ENCODE measurements at places on chromosomes 2 and 18.

GRCh38 chr2:45605116-45605515 is 6.0 kb downstream of the SRBD1 start:
- no peak for DNase-seq

DNA sequence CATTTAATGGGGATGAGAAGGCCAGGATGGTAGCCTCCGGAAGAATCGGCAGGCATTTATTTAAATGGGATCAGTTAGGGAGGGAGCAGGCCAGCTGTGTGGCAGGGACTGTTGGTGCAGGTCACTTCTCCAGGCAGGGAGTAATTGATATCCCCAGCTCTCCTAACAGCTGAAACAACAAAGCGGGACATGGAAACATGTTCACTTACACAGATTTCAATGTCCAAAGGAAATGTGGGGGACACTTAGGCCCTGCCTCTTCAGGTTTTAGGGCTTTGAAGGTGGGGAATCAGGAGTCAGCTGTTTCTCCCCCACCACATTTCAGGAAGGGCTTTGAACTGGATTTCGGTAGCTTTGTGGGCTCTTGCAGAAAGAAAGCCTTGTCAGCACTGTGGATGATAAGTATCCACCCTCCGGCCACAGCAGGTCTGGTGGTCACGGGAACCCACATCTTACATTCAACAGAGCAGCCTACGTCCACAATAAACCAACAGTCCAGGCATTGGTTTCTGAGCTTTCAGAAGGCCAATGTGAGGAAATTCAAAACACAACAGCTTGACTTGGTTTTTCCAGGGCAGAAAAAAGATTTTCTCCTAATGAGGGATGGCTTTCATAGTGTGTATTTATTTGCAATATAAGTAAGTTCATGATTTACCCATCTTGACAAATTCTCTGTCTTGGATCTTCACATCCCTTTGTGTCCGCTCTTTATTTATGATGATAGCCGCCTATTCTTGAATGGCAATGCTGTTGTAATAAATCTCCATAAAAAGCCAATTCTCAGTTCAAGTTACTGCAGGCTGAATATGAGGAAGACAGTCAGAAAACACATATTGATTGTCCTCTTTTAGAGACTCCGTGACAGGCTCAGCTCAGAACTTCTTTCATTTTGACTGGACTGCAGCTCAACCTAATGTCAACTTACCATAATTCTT is 96.6 kb upstream of the NRP2 start:
- no peak for DNase-seq

DNA sequence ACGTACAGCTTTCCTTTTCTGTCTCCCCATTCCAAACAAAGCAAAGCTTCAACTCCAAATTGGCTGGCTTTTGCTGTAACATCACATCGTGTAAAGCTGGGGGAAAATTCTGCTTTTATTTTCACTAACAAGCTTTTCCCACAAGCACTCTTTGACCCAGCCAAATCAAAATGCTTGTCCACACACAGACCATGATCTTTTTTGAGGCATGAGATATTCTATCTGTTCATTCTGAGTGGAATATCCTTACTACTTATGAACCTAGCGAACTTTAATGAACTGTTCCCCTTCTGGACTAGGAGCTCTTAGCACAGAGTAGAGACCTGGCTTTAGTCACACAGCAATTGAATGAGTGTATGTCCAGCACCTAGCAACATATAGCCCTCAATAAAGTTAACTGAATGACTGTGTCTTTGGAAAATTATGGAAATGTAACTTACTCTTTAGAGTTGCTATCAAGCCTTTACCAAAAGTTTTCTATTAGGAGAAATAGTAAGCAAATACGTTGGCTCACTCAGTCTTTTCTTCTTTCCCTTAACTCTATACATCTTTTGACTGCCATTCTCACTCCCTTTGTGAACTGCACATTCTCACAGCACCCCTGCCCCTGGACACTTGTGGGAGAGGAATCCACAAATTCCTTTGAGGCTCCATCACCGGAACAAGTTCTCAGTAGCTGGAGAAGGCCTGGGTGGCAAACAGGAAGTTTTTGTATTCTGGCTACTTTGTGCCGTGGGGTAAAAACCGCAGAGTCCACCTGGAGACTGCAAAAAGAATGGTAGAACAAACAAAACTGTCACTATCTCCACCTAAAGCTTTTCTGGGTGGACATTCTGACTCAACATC is 1.3 kb upstream of the UBE2E3 start:
- DNase-seq, result no peak

DNA sequence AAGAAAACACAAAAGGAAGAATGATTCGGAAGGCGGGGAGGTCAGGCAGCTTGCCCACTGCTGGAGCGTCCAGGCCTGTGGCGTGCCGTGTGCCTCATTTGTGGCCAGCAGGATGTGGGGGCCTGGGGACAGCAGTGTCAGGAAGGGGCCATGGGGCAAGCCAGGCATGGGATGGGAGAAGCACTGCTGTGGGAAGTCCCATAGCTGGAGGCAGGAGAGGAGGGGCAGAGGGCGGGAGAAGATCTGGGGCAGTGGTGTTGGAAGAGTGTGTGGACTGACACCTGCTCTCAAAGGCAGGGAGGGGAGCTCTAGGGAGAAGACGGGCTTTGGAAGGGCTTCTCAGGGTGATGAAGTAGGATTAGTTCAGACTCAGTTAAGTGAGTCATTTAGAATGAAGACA is 133.7 kb downstream of the ACOXL start:
- no peak for DNase-seq

- no peak for DNase-seq
Measured at GRCh38 chr2:239440511-239440959, 39.7 kb upstream of the HDAC4 start.

DNA sequence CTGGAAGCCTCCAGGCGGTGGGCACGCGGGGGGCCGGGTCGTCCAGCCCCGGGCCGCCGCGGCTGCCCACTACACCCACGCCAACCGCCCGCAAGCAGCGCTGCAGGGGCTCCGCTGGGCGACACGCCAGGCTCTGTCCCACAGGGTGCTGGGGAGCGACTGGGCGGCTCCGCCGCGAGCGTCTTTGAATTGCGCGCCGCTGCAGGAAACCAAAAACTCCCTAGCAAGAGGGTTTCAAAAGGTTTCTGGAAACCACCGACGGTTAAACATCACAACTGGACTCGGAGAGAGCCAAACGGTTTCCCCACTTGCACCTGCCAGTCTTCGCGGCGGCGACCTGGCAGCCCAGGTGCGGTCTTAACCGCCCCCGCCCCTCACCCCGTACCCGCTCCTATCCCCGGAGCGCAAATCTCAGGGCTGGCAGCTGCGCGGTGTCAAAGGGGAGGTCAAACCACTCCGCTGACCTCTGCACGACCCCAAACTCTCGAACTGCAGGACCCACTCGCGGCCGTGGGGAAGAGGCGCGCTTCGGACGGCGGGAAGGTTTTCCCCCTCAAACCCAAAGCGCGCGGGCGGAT is 1.0 kb downstream of the CXCR4 start:
- no peak for DNase-seq

GRCh38 chr18:26708806-26709716 is 156.4 kb downstream of the AQP4 start:
- no peak for DNase-seq

- no peak for DNase-seq
Measured at GRCh38 chr2:88626171-88627054, 851 bp downstream of the EIF2AK3 start.

DNA sequence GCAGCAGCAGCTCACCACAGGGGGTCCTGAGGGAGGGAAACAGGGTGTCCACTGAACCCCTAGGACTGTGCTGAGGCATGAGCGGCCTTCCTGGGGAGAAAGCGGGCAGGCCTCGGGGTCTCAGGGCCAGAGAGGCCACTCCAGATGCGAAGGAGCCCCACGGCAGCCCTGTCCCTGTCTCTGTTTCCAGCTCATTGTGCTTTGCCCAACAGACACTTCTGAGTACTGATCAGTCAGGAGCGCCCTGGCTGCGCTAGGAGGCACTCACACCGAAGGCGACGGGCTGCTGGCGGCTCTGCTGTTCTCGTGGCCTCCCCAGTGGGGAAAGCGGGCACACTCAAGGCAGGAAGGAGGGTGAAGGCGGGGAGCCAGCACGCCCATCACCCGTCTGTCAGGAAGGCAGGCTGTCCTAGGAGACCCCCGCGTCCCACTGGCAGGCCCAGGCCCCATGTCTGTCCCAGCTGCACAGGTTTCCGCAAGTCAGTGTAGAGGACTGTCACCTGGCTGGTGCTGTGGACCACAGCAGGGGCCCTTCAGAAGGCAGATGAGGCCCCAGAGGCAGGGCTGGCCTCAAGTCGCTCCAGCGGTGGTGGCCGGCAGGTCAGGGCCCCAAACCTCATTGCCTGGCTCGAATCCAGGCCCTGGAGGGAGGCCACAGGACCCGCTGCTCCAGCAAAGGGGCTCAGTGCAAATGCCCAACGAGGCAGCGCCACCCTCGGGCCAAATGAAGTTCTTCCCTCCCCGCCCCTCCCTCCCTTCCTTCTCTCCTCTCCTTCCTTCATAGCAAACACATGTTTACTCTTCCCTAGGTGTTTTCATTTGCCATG is 6.8 kb downstream of the ESPNL start:
- no peak for DNase-seq

DNA sequence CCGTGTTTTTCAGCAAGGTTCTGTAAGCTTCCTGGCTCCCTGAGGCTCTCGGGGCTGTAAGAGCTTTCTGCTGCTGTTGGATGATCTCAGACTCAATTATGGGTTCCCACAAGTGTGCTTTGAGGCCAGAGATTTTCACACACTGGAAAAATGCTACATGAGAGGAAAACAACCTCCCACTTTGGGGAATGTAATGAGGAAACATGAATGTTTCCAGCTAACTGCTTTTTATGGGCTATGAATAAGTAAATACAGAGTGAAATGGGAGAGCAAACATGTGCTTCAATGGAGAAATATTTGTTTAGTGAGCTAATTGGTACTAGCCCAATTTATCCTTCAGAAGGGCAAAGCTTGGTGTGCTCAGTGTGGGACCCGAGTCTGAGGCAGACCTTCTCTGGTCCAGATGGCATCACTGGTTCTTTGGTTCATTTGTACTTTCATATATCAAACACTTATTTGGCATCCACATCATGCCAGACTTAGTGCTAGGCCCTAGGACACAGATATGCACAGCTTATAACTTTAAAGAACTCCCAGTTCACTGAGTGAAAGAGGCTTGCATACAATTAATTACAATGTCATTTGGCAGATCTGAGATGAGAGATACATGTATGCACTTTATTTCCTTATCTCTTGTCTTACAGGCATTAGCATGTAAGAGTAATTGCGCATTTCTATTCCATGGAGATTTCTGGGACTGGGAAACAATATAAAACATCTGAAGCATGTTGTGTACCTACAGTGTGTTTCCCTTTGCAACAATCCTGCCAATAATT is 248.8 kb downstream of the RDH14 start:
- DNase-seq, result peak; percentile 97

DNA sequence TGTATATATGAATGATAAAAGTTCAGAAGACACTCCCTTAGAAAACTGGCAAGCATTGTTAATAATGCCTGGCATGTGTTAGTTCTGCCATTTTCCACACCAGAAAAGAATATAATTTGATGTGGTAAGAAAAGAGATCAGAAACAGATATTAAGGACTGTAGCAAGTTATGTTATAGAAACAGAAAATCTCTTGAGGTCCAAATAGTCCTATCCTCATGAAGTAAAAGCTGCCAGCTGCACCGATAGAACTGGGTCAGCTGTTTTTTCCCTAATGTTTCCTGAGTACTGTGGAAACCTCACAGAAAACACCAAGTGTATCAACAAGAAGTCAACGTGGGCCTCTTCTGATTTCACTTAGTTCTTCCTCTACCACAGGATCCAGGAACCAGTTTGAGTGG is 56.9 kb upstream of the SDC1 start:
- DNase-seq, result no peak

GRCh38 chr18:21805771-21806366 is 65.3 kb downstream of the MIB1 start:
- DNase-seq, result no peak

DNA sequence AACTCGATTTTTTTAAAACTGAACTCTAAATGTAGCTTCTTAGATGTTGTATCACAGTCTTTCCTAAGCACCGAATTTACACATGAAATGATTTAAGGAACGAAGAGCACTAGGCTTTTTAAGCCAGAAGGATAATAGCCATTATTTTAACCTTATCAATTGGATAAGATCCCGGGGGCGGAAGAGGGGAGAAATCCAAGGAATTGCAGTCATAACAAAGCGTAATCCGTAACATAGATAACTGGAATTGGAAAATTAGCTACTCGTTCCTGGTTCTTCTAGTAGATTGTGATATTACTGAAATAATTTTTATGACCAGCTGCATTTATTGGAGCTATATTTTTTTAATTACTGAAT is 988 bp upstream of the KANSL1L start:
- no peak for DNase-seq

GRCh38 chr2:9710311-9710710 is 79.5 kb upstream of the YWHAQ start:
- DNase-seq, result no peak

GRCh38 chr2:65320042-65320725 is 92.6 kb downstream of the ACTR2 start:
- no peak for DNase-seq

DNA sequence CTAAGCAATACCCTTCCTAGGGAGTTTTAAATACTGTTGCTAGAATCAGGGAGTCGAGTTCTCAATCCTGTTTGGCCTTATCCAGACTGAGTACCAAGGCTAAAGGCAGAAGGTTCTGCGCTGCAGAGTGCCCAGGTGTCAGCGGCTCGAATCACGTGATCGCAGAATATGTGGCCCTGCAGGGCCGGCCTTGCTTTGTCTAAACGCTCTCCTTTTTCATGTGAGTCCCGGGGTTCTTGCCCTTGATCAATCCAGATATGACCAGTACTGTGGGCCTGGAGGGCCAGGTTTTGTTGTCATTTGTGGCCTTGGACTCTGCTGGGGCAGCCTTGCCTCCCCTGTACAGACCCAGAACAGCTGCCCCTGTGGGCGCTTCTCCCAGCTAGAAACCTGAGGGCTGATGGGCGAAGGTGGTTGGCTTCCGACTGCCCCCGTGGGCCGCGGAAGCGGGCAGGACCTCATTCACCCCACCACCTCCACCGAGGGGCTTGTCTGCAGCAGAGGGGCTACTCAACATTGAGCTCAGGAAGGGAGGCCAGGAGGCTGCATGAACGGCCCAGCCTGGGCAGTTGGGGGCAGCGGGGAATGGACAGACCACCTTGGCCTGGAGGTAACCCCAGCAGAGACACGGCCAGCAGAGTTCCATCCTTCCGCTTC is 225.0 kb downstream of the ALPK2 start:
- no peak for DNase-seq

GRCh38 chr2:2890901-2891300 is 486.7 kb downstream of the EIPR1 start:
- DNase-seq, result no peak

DNA sequence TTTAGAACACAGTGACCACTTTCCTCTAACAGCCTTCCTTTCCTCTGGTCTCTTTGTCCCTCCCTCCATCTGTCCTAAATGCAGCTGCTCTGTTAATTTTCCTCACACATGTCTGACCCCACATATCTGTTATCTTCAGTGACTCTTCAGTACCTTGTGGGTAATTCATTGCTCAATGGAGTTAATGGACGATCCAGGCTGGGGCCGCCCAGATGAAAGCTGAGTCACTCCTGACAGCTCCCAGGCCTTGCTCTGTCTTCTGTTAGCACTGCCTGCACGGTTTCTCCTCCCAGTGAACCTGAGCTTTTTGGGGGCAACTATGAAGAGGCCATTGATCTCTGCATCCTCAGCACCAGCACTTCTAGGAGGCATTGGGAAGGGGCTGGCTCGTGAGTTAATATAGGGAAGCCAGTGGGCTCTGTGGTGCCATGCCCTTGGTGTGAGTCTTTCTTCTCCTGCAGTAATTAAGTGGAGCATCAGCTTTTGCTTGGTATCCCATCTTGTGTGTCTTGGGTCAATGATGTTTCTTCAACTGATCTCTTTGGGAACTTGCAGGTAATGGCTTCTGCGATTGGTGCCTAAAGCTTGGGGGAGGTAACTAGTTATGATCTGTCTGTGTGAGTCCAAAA is 67.3 kb downstream of the SNORC start:
- no peak for DNase-seq

All from NCI-H1694 treated with DMSO at 0.1 percent for 48 hours (cell line).